Brain (organoid and tissue), 16 donors: ENCODE measurements at places on chromosomes 11 and 22. TPM values are rescaled to one million over a fixed set of nuclear protein-coding genes. Genes with fewer than 3 reads are reported as not detected.
A peak's percentile ranks its signal among the peaks of the same experiment; 100 is the strongest.

DNA sequence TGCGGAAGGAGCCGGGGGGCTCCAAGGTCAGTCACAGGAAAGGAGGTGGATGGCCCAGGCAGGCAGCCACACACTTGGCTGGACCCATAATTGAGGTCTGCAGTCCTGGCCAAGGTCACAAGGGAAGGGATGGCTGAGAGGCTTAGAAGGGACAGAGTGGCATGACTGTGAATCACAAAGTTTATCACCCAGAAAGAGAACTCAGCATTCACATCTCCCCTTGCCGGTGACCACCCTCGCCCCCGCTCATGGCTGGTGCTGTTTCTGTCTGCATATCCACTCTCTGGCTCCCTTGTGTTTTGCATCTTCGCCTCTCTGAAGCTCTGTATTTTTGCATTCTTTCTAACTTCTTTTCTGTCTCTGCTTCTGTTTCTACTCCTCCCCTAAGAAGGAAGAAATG, 117.5 kb downstream of the FEZ1 start:
- DNase-seq, result no peak

GRCh38 chr11:128610721-128611617, 23.6 kb upstream of the ETS1 start:
- DNase-seq, result no peak

- DNase-seq, result no peak
Observed at GRCh38 chr22:38862375-38863329, 9.4 kb downstream of the CBX6 start.

DNA sequence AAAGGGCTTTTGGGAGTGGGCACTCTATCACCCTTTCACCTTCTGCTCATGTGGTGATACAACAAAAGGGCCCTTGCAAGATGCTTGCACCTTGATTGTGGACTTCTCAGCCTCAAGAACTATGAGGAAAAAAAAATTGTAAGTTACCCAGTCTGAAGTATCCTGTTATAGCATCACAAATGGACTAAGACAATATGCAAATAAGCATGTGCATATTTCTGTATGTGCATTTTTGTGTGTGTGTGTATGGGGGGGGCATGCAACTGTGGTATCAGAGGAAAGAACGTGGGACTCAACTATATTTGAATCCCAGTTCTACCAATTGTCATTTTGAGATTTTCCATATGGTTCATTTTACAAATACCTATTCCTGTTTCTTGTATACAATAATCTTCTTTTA, 10.9 kb downstream of the JRKL start:
- no peak for DNase-seq

DNA sequence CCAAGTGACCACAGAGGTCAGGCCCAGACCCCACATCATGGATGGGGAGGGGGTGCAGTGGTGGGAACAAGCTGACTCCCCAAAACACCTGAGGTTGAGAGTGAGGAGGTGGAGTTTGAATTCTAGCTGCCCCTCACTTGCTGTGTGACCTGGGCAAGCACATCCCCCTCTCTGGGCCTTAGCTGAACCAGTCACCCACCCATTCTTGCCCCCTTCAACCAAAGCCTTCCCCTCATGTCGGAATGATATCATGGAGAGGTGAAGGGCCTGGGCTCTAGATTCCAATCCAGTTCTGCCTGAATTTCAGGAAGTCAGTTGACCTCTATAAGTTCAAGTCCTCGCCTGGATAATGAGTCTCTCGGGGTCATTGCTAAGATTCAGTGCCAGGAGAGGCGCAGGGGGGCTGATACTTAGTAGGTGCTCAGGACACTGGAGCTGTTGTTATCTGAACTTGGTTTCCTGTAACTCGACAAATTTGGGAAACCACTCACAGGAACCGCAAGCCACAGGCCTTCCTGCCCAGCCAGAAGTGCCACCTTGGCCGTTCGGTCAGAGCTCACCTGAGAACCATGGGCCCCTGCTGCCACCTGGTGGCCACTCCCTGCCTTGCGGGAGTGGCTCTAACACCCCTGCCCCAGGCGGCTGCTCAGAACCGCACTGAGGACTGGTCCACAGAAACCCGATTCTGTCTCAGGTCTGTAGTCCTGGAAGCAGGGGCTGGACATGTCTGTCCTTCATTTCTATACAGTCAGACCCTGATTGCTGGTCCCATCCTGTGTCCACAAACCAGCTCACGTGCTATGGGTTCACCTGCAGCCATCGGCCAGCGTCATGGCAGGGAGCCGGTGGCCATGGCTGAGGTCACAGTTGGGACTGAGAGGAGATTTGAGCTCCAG, 6.9 kb downstream of the CDC42EP1 start:
- DNase-seq, result peak; percentile 54

DNA sequence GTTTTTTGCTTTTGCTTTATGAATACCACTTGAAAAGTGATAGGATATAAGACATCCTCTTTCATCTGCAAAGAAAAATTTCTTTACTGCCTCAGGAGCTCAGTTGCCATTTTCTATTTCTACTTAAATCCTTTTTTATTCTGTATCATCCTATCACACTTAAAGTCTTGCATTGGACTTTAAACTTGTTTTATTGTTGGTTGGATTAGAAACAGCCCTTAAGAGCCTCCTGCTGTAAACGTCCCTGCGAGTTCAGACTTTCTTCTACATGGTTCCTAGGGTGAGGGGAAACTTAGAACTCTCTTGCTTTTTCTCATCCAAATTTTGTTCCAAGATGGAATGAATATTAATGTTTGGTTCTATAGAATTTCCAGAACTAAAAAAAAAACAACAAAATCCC, 234.3 kb downstream of the JRKL start:
- no peak for DNase-seq

DNA sequence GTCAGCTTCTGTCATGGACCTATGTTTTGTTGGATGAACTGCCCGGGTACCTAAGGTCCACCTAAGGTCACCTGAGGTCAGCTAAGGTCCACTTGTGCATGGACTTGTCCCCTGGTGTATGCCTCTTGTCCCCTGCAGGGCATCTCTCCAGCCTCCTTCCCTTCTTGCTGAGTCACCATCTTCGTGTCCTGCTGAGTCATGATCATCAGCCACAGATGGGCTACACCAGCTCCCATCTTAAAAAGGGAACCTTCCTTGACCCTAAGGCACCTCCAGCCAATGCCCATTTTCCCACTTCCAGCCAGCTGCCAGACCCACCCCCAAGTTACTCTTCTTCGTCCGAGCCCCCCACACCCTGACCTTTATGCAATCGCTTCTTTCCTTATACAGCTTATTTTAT, 544.9 kb downstream of the TBC1D22A start:
- no peak for DNase-seq

DNA sequence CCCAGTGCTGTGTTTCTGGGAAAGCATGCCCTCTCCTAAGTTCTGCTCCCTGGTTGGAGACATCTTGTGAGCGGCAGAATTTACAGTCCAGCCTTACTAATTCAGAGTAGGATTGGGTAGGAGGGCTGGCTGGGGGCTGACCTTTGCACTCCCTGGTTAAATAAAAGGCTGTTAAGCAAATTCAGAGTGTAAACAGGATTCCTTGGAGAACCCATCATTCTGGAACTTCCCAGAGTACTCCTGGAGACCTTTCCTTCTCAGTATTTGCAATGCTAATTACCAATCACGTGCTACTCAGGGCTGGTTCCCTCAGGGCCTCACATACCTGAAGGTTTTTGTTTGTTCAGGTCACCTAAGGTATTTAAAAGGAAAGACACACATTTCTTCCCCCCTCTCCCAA, 340.2 kb downstream of the TBC1D22A start:
- no peak for DNase-seq

DNA sequence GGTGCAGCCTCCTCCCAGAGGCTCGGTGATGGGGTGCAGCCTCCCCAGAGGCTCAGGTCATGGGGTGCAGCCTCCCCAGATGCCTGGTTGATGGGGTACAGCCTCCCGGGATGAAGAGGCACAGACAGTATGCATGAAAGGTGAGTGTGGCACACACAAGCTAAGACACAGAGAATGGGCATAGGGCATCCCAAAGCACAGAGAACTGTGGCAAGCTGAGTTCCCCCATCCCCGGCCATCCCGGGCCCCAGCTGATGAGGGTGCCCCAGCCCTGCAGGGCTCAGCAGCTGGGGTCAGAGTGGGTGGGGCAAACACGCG, 4.8 kb upstream of the SYT8 start:
- DNase-seq, result no peak

GRCh38 chr11:16043617-16044016, 312.7 kb downstream of the SOX6 start:
- no peak for DNase-seq

DNA sequence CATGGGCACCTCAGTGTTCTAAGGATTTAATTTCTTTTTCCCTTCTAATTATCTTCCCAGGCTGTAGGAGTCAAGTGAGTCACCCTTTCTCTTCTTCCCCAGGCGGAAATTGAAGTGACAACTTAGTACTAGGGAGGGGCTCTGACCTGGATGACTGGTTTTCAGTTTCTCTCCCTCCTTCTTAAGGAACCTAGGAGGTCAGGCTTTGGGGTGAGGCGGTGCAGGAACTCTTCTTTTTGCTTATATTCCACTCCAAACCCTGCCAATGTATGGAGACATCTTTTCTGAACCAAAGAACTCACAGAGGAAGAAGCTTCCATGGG, 12.6 kb downstream of the ZDHHC5 start:
- no peak for DNase-seq

The DEAF1 gene
- 88.5 TPM for polyA plus RNA-seq

The ZNF280A gene
- not detected for polyA plus RNA-seq

The MFRP gene
- not detected for polyA plus RNA-seq

The LIF gene
- polyA plus RNA-seq, result 0.22 TPM

The FOLH1 gene
- 19.3 TPM for polyA plus RNA-seq

The SULT4A1 gene
- polyA plus RNA-seq, result 41.8 TPM

The AKIP1 gene
- polyA plus RNA-seq, result 20.4 TPM

The ACR gene
- 3.0 TPM for polyA plus RNA-seq

The DMC1 gene
- 9.6 TPM for polyA plus RNA-seq

The MS4A7 gene
- polyA plus RNA-seq, result 4.8 TPM

The AQP11 gene
- polyA plus RNA-seq, result 8.8 TPM
